OCI-LY7 (cell line): ENCODE measurements at places on chromosomes 16 and 17.

DNA sequence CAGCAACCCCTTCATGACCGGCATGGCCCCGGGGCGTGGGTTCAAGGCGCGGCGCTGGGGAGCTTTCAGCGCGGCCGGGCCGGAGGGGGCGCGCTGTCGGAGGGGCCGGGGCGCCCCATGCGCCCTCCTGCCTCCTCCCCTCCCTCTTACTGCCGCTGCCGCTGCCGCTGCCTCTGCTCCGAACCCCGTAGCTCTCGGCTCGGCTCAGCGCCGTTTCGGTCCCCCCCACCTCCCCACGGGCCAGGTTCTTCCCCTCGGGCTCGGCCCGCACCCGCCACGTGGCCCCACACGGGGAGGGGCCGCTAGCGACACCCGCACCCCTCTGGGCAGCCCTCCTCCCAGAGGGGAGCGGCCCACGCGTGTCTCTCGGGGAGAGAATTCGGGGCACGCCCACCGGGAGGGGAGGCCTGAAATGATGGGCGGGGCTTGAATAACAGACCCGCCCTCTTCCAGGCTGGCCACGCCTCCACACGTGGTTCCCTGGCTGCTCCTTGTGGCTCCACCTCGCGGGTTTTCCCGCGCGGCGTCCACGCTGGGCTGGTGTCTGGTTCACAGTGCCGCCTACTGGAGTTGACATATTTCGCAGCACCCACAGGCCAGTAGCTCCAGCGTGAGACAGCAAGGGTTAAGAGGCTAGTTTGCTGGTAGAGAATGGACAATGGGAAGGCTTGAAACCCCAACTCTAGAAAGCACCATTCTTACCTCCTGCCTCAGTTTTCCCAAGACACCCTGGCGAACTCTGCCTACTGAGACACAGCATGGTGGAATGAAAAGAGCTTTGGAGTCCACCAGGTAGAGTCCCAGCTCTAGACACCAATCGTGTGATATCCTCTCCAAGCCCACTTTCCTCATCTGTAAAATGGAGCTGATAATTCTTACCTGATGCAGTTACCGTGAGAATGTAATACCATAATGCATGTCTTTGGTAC lies at the start of gene KCNH4:
Gene KCNH4 (minus strand): TSS at position 221 of the 929 bp plus-strand sequence. CDS start 197 bp downstream, at position 24.
- peak; percentile 83 for DNase-seq

GRCh38 chr16:10980813-10981212 lies 36.4 kb downstream of the CLEC16A start:
- DNase-seq, result no peak

- DNase-seq, result no peak
Measured at GRCh38 chr16:3961449-3961849, 80.9 kb upstream of the CREBBP start.

GRCh38 chr16:64541621-64542020 lies 580.2 kb downstream of the CDH11 start:
- DNase-seq, result no peak

- DNase-seq, result no peak
Measured at GRCh38 chr17:76083536-76084182, 4.7 kb downstream of the ZACN start.

DNA sequence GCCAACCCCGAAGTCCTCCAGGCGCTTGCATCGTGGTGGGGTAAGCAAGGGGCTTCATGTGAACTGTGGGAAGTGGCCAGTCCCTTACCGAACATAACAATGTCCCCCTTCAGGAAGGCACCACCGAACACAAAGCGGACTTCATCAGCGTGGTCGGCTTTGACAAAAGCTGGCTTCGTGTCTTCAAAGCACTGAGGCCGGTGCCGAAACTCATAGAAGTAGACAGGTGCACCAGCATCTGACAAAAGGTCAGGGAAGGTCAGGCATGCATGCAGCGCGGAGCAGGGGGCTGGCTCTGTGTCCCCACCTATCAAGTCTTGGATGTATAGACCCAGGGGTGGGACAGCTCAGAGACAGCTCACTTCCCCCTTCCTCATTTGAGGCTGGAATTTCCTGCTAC lies 16.6 kb upstream of the CES1 start:
- no peak for DNase-seq

DNA sequence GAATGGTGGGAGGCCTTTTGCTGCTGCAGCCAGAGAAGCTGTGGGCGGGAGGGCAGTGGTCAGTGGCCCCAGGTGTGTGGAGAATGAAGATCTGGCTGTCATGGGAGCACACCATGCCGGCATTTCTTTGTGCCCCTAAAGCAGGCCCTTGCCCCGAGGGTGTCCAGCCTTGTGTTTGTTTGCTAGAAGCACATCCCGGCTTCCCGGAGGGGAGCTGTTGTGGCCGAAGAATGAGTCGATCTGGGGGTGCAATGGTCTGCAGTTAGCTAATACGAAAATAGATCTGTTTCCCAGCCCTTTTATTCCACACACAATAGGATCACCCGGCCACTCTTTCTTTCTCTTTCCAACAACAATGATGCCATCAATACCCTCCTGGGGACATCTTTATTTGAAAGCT lies 228.8 kb downstream of the CBLN1 start:
- no peak for DNase-seq

- DNase-seq, result no peak
Measured at GRCh38 chr16:18853694-18854093, 52.3 kb upstream of the ARL6IP1 start.

GRCh38 chr17:33469911-33470310 lies 176.8 kb upstream of the ASIC2 start:
- no peak for DNase-seq

- DNase-seq, result no peak
Measured at GRCh38 chr17:80482555-80483308, 6.3 kb upstream of the NPTX1 start.

DNA sequence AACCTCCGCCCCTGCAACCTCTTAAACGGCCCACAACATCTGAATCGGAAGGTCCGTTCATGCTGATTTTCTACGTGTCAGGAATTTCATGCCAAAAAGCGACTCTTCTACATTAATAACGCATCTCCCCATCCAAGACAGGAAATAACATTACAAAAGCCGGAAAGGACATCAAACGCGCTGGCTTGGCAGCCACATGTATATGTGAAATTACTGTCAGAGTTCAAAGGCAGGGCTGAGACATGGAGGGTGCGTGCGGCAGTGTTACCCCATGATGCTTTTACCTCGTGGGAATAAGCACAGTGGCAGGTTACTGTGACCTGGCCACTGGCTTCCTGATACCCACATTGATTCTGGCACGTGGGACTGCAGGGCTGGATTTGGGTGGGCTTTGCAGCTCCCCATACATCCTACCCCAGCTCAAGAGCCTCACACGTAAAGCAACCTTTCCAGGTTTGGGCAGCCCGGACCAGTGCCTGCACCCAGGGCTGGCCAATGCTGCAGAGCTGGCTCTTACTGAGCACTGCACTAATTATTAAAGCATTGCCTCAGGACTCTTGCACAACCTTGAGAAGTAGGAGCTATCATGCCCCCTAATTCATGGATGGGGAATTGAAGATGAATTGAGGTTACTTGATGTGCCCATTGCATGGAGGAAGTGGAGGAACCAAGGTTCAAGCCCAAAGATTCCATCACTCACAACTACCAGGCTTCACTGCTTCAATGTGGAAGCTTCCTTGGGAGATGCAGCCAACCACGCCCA lies 120.6 kb upstream of the FOXF1 start:
- DNase-seq, result no peak

- DNase-seq, result no peak
Measured at GRCh38 chr16:16014329-16015224, 65.2 kb downstream of the ABCC1 start.

GRCh38 chr16:55010492-55011160 lies 80.0 kb downstream of the IRX5 start:
- DNase-seq, result no peak

DNA sequence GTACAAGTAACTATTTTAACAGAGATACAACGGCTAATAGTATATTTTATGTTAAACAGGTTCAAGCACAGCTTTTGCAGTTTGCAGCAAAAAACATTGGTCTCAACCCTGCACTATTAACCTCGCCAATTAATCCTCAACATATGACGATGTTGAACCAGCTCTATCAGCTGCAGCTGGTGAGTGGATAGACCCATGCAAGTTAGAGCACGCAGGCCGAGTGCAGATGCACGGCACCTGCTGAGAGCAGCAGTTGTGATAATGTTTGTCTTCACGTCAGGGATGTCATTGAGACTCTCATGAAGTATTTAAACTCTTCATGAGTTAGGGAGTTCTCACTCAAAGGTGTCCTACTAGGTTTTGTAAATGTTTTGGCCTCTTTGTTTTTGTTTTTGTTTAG lies 45.6 kb downstream of the TMC6 start:
- no peak for DNase-seq

DNA sequence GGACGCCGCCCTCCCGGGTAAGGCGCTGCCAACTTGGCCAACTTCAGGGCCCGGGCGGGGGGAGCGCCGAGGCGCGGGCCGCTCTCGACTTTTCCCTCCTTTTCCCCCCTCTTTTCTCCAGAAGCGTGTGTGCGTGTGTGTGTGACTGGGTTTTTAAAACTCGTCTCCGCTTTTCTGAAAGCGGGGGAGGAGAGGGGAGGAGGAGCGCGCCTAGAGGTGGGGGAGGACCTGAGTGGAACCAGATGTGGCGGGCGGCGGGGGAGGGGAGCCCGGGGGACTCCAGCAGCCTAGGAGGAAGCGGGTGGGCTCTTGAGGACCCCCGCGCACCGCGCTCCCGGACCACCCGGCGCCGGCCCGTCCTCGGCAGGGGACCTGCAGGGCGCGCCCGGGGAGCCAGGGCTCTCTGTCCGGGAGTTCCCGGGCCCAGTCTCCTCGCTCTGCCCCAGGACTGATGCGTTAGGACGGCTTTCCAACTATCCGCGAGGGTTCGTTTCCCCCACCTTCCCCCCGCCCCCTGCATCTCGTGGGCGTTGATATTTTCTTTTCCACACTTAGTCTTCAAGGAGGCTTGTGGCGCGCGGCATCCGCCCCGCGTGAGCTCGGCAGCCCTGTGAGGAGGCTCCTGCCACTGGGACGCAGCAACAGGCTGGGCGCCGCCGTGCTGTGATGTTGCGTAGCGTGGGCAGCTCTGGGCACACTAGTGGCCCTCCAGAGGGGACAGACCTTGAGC lies 599 bp downstream of the MRC2 start:
- DNase-seq, result no peak

GRCh38 chr16:89920723-89921122 lies 2.1 kb downstream of the MC1R start:
- DNase-seq, result no peak

- DNase-seq, result no peak
Measured at GRCh38 chr17:49444384-49444783, 29.7 kb upstream of the PHB1 start.

DNA sequence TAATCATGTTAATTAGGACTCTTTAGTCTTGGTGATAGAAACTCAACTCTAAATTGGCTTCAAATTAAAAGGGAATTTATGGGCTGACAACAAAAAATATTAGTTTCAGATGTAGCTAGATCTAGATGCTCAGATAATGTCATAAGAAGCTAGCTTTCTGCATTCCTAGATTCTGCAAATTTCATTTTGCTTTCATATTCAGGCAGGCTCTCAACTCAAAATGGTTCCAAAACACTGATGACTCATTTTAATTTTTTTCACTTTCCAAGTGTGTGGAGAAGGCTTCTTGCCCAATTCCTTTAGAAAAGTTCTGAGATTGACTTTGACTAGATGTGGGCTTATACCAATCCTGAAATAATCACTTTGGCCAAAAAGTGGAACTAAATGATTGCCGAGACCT lies 236.7 kb upstream of the GOT2 start:
- no peak for DNase-seq

GRCh38 chr17:61097781-61098180 lies 301.9 kb upstream of the TBX2 start:
- DNase-seq, result no peak

- DNase-seq, result peak; percentile 71
Measured at GRCh38 chr17:31068291-31068690, 26.5 kb upstream of the NF1 start.

DNA sequence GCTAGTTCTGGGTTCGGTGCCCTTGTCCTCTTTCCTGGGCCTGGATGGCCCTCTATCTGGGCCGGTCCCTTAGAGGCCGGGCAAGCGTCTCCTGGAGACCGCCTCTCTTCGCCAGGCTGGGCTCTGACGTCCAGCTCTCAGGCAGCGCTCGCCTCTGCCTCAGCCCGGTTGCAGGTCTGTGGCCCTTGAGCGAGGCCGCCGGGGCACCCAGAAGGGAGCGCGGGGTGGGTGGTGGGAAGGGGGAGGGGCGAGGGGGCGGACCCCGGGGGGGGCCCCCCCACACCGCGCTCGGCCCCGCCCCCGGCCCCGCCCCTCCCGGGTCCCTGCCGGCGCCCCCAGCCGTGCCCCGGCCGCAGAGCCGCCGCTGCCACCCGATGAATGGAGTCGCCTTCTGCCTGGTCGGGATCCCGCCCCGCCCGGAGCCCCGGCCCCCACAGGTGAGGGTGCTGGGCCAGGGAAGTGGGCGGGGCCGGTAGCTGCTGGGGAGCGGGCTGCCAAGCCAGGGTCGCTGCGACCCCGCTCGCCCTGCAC lies at the start of gene ARHGAP23:
Gene ARHGAP23 (plus strand): TSS at position 353 of the 531 bp plus-strand sequence. CDS start 22 bp downstream, at position 375.
- DNase-seq, result peak; percentile 51

GRCh38 chr17:51813140-51813783 lies 345.3 kb downstream of the CA10 start:
- no peak for DNase-seq

DNA sequence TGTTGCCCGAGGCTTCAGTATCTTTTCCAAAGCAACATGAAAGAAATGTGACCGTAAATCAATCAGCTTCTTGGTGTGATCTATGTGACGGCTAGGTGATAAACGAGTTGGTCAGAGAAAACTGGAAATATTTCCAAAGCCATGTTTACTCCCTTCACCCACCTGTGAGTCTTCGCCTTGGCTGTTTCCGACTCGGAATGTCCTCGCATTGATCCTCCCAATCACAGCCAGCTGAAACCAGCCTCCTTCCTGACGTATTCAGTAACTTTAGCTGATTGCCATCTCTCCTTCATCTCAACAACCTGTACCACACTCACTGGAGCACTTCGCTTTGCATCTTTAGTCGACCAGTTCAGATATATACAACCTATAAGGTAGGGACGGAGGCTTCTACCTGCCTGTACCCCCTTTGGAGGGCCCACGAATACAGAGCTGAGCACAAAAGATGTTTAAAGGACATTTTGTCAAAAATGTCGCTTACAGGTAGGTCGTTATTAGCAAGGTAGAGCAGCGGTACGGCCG lies 705 bp downstream of the KRABD2 start:
- DNase-seq, result no peak

DNA sequence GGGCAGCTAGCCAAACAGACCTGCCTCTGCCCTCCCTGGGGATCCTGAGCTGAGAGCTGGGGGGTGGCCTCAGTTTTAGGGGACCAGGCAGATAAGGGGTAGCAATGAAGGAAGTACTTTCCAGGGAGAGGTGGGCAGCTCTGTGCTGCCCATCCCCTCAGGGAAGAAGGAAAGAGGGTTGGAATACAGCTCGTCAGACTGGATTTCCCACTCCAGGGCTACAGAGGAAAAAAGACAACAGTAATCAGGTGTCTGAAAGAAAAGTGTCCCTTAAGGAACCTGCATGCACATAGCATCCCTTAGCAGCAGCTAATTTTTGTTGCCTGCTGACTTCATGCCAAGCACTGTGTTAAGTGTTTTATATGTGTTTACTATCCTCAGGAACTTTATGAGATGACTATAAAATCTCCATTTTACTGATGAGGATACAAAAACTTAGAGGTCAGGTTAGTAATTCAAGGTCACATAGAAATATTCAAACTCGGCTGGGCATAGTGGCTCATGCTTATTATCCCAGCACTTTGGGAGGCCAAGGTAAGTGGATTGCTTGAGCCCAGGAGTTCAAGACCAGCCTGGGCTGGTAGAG lies 3.2 kb upstream of the MRPL58 start:
- no peak for DNase-seq
